ENCODE measurements at places on chromosomes 3 and 15.

DNA sequence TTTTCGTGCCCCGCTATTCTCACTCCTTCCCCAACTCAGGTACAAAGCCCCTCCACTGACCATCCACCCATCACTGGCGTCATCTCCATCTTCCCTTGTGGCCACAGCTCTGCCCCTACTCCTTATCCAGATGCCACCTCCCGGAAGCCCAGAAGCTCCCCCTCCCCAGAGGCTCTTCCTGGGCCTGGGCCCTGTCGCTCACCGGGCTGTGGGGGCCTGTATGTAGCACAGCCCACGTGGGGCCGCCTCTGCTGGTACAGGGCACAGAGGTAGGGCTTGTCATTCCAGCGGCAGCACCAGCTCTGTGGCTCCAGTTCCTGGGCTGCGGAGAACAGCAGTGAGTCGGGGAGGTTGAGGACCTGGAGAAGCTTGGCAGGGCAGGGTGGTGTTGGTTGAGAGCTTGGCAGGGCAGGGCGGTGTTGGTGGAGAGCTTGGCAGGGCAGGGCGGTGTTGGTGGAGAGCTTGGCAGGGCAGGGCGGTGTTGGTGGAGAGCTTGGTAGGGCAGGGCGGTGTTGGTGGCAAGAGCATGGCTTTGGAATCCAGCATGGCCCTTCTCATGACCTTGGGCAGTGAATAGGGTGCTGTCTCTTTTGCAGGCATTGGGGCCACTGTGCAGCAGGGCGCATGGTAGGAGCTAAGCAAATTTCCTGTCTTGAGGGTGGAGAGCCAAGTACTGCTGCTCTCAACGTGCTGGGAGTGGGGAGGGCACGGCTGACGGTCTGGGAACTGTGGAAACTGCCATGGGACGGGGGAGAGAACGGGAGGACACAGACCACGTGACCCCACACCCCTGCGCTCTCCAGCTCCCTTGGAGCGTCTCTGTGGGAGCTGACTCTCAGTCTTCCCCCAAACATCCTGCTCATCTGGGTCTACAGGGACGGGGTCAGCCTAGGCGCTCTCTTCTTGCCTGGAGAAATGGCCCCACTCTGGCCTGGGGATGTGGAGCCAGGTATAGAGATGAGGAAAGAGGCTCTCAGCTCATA, 43.4 kb downstream of the MUC20 start:
- no peak for DNase-seq

GRCh38 chr3:7585052-7585451, 724.1 kb downstream of the GRM7 start:
- no peak for DNase-seq

DNA sequence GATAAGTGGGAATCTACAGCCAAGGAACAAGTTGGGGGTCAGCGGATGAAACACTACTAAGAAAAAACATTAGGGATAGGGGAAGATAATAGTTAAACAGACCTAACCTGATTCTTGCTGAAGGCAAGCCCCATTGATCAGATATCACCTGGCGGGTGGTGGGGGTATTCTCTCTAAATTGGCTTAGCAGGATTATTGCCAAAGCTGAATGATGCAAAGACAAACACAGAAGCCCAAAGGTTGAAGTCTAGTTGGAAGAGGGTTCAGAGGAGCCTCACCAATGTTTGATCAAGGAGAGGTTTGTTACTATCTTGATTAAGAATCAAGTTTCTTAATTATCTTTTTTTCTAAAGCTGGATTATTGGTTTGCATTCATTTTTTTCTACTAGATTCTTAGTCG, 371.9 kb upstream of the CNTN4 start:
- DNase-seq = no peak

- DNase-seq = no peak
Measured at GRCh38 chr3:150365132-150365604, 42.9 kb upstream of the TSC22D2 start.

- DNase-seq = no peak
Measured at GRCh38 chr15:70936326-70936725, 43.7 kb downstream of the LRRC49 start.

All from GM12892 (cell line).